ENCODE measurements at places on chromosomes 12 and 14.

DNA sequence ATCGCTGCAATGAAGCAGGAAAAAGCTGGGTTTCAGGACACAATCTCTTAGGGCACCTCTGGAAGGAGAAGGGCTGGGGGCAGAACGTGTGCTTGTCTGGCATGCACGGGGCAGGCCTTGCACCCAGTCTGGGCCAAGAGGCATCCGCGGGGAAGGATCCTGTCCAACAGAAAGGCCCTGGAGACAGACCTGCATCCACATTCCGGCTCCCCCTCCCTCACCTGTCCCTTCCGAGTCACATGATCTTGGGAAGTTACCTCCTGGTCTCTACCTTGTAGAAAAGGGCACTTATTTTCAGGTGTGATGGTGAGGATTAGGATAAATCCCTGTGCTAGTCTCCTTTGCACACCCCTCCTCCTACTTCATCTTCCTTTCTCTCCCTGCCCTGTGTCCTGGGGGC, 25.4 kb downstream of the CLMN start:
- no peak for DNase-seq

DNA sequence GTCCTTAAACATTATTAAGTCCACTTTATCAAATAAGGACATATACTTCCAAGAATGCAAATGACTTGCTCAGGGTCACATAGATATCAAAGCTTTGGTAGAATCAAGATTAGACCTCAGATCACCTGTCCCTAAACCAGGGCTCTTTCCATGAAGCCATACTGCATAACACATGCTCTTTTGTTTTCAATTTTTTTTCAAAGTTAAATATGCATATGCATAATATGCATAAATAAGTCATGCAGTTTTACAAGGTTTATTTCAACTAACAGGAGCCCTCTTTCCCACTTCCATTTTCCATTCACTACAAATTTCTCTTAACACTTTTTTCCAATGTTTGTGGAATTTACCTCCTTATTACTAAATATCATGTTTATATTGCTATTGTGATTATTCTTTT, 53.1 kb downstream of the SIX1 start:
- DNase-seq, result no peak

DNA sequence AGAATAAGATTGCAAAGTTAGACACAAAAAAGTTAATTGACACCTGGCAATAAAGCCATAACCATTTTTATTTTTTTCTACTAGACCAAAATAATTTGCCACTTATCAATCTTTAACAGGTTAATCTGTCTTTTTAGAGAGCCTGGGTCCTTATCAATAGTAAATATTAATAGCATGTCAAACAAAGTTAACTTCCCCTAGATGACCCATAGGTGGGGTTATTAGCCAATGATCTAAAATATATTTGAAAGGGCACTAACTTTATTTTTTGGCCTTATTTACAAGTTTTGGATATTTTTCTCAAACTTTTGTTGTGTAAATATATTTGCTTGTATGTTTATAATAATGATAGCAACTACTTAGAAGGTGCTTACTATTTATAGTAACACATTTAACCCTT, 3.9 kb downstream of the ANKRD33 start:
- DNase-seq, result no peak

- no peak for DNase-seq
Observed at GRCh38 chr12:23810329-23810902, 139.1 kb downstream of the SOX5 start.

DNA sequence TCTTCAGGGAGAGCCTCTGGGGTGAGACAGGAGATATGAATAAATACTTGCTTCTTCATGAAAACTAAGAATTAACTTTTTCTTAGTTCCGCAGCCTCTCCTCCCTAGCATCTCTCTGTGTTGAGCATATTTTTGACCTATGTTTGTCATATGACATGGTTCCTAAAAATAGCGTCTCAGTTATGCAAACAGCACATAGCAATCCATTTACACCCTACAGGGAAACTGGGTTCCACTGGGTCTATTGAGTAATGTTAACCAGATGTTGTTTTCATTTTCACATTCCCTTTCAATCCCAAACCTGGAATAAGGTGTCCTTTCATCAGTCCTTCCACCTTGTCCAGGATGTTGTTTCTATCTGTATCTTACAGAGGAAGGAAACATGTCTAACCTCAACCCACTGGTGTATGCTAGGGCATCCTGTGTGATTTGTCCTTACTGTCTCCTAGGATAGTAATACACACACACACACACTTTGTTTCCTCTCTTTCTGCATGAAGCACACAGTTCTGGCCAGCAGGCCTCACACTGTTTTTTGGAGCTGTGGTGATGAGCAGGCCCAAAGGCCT, 1543.5 kb downstream of the AACS start:
- DNase-seq, result no peak

- DNase-seq, result no peak
Observed at GRCh38 chr12:123040106-123040505, 59.6 kb downstream of the ARL6IP4 start.

GRCh38 chr14:20775043-20775442, 6.0 kb upstream of the RNASE6 start:
- DNase-seq, result no peak

GRCh38 chr12:124408822-124409517, 114.1 kb downstream of the RFLNA start:
- no peak for DNase-seq

GRCh38 chr12:71682466-71682865, 3.4 kb upstream of the TMEM19 start:
- DNase-seq, result no peak

DNA sequence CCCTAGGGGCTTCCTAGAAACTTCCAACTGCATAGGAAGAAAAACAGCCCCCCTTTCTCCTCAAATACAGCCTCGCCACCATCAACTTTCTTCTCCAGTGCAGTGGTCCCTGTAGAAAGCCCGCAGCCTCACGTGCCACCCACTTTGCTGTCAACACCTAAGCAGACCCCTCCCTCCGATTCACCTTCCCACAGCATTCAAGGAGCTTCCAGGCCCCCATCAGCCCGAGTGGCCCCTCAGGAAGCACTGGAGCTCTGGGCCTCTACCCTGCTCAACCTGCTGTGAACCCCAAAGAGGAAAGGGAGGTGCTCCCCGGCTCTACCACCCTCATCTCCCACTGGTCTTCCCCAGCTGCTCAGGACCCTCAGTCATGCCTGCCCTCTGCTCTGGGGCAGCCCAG, 55.0 kb downstream of the RNF34 start:
- no peak for DNase-seq

DNA sequence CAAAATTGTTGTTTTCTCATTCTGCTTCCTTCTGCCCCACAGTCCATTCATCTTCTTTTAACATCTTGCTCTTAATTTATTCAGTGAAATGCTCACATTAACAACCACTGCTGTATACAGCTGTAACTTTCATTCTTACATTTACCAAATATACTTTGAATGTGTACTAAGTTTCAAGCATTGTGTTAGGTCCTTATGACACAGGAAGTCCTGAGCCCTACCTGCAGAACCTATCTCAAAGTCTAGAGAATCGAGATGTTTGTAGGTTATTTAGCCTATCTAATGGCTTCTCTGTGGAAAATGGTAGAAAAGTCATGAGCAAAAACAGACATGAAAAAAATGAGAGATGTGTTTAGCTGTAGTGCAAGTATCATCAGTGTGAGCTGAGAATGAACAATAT, 117.6 kb upstream of the MGAT4C start:
- no peak for DNase-seq

DNA sequence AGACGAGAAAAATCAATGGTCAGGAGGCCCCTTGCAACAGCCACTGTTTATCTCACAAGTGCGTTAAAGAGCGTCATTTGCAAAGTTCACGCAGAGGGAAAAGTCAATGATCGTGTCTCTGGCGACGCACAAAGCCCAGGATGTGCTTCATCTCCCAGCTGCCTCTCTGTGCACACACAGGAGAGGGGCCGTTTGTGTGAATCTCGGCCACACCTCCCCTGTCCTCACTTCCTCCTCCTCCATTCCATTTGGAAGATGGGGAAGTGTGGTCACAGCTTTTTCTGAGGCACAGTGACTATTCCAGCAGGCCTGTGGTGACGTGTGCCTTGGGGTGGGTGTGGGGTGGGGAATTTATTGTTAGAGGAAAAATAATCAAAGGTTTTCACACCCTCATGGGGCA, 90.4 kb downstream of the RBM19 start:
- DNase-seq, result no peak

DNA sequence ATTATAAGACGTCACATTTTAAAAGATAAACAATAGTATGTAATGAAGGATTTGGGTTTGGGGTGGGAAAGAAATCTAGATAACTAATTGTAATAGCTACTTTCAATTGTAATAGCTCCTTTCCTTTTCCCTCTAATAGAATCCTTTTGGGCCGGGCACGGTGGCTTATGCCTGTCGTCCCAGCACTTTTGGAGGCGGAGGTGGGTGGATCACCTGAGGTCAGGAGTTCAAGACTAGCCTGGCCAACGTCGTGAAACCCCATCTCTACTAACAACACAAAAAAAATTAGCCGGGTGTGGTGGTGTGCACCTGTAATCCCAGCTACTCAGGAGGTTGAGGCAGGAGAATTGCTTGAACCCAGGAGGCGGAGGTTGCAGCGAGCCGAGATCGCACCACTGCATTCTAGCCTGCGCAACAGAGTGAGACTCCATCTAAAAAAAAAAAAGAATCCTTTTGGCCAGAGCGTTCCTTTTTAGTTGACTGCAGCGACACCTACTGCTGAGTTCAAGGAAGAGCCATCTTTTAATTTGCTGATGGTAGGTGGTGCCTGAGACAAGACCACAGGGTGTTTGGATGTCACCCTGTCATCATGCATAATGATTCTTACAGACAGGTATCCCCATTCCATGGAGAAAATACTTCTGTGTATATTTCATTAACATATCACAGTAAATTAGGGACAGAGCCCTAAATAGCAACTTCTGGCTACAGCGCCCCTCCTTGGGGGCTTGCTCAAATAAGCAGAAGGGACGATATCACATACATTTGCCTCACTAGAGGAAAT, 79.5 kb downstream of the ARMH4 start:
- DNase-seq, result no peak

- no peak for DNase-seq
Observed at GRCh38 chr12:66405395-66405794, 103.1 kb downstream of the HELB start.

- no peak for DNase-seq
Observed at GRCh38 chr12:627863-628741, 35.1 kb downstream of the NINJ2 start.

GRCh38 chr12:100433701-100434100, 40.0 kb upstream of the NR1H4 start:
- no peak for DNase-seq

DNA sequence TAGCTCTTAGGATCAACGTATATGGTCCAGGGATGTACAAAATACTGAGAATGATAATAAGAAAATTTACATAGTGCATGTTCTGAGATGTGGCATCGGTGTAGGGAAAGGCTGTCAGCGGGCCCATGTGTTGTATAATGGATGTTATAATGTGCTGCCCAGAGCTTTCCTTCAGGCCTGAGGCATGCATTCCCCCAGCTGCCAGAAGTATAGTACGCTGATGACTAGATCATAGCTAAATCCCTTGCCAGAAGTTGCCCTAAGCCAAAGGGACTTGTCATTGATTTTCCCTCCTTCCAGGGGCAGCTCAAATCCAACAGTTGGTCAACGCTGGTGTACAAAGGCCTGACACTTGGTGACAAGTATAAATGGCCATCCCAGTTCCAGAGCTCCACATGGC, 6.5 kb upstream of the OR11G2 start:
- no peak for DNase-seq

DNA sequence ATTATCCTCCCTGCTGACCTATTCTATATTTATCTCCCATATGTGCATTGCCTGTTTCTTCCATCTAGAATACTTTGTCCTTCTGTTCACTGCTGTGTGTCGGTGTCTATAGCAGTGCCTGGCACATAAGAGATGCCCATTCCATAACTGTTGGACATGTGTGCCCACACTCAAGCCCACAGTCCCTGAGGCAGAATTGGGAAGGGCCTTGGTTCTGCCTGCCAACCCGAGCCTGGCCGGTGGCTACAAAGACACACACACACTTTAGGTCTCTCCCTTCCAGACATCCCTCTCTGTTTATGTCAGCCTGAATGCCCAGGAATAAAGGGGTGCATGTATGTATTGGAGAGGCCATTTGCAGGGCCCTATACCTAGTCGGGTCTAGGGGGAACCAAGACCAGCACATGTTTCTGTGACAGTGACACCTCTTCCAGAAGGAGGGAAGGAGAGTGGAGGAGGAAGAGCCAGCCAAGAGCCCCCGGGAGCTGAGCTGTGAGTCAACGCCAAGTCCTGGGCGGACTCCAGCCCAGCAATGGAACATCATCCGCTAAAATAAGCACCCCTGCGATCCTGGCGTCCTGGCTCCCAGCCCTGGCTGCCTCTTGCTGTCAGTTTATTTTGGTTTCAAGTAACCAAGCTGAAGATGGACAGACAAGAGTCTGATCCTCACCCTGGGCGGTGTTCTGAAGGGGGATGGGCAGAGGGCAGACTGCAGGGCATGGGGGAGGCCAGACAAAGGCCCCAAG, 4.3 kb upstream of the ASB2 start:
- peak; percentile 83 for DNase-seq

GRCh38 chr12:82057770-82058169, 298.6 kb upstream of the PPFIA2 start:
- DNase-seq, result no peak

- no peak for DNase-seq
Observed at GRCh38 chr12:100339071-100339470, 17.8 kb upstream of the SLC17A8 start.

Data from Right ventricle myocardium inferior (tissue), 1 donor.